ENCODE measurements at places on chromosomes 3 and 15. TPM values are rescaled to one million over a fixed set of nuclear protein-coding genes. Genes with fewer than 3 reads are reported as not detected.

Gene GPR156
- total RNA-seq, result 0.27 TPM

Gene FBXW12
- total RNA-seq, result not detected

Gene AMIGO3
- total RNA-seq, result not detected

Gene ZBBX
- not detected for total RNA-seq

Gene FGF7
- not detected for total RNA-seq

Gene PRTG
- total RNA-seq, result 12.4 TPM

Gene TIMP4
- 0.40 TPM for total RNA-seq

Gene ELL3
- total RNA-seq, result 2.4 TPM

Gene TRAT1
- not detected for total RNA-seq

Gene EFCAB12
- total RNA-seq, result 0.25 TPM

Gene SLC2A2
- not detected for total RNA-seq

Gene RTP3
- not detected for total RNA-seq

Gene HOMER2
- total RNA-seq, result 0.97 TPM

Gene ADIPOQ
- total RNA-seq, result not detected

Gene LRRC31
- total RNA-seq, result not detected

Gene MED12L
- 0.23 TPM for total RNA-seq

Gene CNTN4
- not detected for total RNA-seq

Gene PPARG
- total RNA-seq, result 1.5 TPM

Gene CCDC71
- 23.5 TPM for total RNA-seq

Gene BNC1
- total RNA-seq, result 2.9 TPM

Gene ZKSCAN7
- total RNA-seq, result 1.9 TPM

Gene PAK6
- total RNA-seq, result not detected

Gene PLD1
- 108 TPM for total RNA-seq

Gene GABRA5
- not detected for total RNA-seq

Gene RBM5
- total RNA-seq, result 190 TPM

Gene HSPBAP1
- 10.6 TPM for total RNA-seq

Gene SAXO2
- total RNA-seq, result 0.67 TPM

Gene KBTBD12
- not detected for total RNA-seq

Gene HDC
- not detected for total RNA-seq

Gene CELSR3
- 0.71 TPM for total RNA-seq

Gene DNAJA4
- 21.3 TPM for total RNA-seq

Gene ASB14
- total RNA-seq, result not detected

Gene IQCF2
- not detected for total RNA-seq

Gene SLCO2A1
- total RNA-seq, result 1.4 TPM

Gene TMEM266
- total RNA-seq, result not detected

Gene FOXL2NB
- total RNA-seq, result not detected

Gene NRG4
- not detected for total RNA-seq

Gene TRIM59
- total RNA-seq, result 32.5 TPM

Gene PEX5L
- total RNA-seq, result not detected
